ENCODE measurements at places on chromosomes 5 and 9.

GRCh38 chr5:84272771-84273516 lies 111.7 kb downstream of the EDIL3 start:
- no peak for DNase-seq

DNA sequence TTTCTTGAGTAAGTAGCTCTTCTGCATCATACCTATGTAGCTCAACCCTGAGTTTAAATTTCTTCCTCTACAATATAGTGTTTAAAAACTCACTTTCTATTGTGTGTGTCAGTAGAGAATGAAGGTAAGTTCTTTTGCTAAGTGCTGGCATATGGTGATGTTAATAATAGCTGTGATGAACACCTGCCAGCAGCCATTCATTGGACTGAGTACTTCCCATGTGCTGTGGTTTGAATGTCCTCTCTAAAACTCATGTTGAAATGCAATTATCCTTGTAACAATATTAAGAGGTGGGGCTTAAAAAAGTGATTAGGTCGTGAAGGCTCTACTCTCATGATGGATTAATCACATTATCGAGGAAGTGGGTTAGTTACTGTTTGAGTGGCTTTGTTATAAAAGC lies 645.2 kb upstream of the RGMB start:
- no peak for DNase-seq

DNA sequence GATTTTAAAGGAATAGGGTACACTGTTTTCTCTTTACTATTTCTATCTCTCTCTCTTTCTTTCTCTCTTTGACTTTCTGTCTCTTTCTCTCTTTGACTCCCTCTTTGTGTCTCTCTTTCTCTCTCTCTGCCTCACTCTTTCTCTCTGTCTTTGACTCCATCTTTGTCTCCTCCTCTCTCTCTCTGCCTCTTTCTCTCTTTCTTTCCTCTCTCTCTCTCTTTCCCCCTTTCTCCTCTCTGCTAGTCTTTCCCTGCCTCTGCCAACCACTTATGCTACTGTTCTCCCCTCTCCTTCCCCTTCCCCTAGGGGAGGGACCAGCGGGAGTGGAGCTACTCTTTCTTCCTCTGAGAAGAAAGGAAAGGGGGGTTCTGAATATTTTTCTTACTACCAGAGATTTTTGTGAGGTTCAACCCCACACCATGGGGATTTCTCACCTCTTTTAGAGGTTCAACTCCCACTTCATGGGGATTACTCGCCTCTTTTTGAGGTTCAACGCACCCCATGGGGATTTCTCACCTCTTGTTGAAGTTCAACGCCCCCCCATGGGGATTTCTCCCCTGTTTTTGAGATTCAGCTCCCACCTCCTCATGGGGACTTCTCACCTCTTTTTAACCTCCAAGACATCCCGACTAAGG lies 309.9 kb downstream of the NR3C1 start:
- DNase-seq, result peak; percentile 16

- no peak for DNase-seq
These were observed 21.3 kb upstream of the MEGF9 start for GRCh38 chr9:120735415-120736126.

GRCh38 chr9:130240410-130241197 lies 25.0 kb upstream of the HMCN2 start:
- peak; percentile 82 for DNase-seq
